SHP77 (cell line): ENCODE measurements at places on chromosomes 11 and 22.

GRCh38 chr22:20533095-20533878, 25.9 kb downstream of the MED15 start:
- DNase-seq: no peak

DNA sequence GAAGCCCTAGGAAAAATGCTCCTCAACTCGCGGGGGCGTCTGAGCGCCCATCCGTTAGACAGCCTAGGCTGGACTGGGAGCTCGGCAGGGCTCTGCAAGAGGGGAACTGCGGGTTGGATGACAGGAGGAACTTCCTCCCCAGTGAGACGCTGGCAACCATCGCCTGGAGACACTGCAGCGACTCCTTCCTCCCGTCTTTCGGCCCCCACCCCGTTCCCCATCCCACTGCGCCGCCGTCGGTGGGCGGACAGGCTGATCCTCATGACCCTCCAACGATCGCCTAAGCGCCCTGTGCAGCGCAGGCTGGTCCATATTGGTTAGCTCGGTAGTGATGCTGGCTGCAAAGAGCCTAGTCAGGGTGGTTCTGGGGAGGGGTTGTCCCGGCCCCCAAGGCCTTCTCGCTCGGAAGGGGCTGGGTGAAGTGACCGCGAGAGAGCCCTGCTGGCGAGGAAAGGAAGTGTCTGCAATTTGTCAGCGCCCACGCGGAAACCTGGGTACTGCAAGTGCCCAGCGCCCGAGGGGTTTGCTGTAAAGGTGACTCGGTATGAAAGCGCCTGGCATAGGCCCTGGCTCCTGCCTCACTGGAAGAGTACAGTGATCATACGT, 638 bp downstream of the NRGN start:
- peak; percentile 24 for DNase-seq

GRCh38 chr11:134516529-134516928, 104.5 kb upstream of the B3GAT1 start:
- no peak for DNase-seq

DNA sequence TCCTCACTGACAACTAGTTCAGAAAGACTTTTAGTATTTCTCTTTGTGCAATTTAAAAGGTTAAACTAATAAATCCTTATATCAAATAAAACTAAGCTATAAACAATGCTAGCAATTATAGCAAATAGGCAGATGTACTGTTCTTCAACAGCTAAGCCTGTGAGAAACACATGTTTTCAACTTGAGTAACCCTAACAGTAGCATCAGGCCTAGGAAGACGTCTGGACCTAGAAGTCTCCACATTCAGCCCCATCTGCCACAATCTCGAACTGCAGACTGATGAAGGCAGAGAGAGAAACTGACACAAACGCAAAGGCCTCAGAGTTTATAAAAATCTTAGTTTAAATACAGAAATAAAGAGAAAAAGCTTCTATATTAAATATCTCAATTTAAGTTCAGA, 2.5 kb downstream of the ST13 start:
- DNase-seq: no peak

- no peak for DNase-seq
These were observed 3.9 kb downstream of the DBX1 start for GRCh38 chr11:20156280-20156875.

GRCh38 chr11:63711838-63712237, 30.5 kb downstream of the RTN3 start:
- no peak for DNase-seq

- no peak for DNase-seq
These were observed at the start of gene C1QTNF5 for GRCh38 chr11:119340335-119341221. Gene C1QTNF5 (minus strand): TSS chr11:119340883. CDS start chr11:119340397, 486 bp downstream.

GRCh38 chr11:67071420-67072284, 15.0 kb downstream of the RHOD start:
- DNase-seq: peak; percentile 76

DNA sequence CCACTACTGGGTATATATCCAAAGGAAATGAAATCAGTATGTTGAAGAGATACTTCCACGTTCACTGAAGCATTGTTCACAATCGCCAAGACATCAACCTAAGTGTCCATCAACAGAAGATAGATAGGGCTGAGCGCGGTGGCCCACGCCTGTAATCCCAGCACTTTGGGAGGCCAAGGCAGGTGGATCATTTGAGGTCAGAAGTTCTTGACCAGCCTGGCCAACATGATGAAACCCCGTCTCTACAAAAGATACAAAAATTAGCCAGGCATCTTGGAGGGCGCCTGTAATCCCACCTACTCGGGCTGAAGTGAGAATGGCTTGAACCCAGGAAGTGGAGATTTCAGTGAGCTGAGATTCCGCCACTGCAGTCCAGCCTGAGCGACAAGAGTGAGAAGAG, 12.7 kb downstream of the EIF3F start:
- DNase-seq: no peak

GRCh38 chr11:122779047-122779629, 59.2 kb upstream of the CRTAM start:
- DNase-seq: no peak

- DNase-seq: no peak
These were observed 624 bp downstream of the TMEM41B start for GRCh38 chr11:9313648-9314290.

DNA sequence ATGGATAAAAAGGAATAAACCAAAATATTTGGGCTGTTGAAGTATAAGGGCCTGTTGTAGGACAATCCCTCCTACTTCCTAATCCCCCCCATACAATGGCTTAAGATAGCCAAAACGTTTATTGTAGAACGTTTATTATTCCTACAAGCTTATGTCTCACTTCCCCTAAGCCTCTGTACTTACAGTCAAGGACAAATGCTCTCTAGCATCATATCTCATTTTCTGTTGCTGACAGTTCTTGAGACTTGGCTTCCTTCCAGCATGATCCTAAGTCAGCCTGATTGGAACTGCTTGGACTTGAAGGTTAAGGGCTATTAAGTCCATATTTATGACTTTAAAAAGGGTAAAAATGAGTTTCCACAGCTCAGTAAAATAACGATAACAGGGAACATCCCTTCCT, 8.8 kb downstream of the MISFA start:
- DNase-seq: no peak

DNA sequence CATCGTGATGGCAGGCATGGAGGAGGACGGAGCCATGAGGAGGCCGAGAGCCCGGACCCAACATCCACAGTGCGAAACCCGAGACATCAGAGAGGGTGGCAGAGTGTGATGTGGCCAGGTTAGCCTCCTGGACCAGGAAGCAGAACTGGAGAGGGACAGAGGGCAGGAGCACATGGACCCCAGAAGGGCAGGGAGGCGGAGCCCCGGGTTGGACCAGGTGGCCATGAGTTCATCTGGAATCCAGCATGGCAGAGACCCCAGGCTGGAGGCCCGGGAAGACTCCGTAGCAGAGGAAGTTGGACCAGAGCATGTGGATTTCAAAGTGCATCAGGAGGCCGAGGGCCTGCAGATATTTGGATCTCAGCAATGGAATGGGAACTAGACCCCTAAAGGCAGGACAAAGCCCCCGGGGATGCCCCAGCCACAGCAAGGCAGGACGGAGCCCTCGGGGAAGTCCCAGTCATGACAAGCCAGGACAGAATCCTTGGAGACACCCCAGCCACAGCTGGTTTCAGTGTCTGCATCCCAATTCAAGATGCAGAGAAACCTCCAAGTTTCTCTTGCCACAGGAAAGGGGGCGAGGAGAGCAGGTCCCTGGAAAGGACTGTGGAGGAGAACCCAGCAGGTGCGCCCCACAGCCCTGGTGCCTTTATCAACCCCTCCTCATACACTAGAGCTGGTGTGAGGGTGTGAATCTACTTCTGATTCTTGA, 1393.4 kb downstream of the BRD1 start:
- DNase-seq: no peak

GRCh38 chr11:115916608-115917007, 412.4 kb upstream of the CADM1 start:
- no peak for DNase-seq

GRCh38 chr22:32106930-32107329, 52.2 kb downstream of the C22orf42 start:
- DNase-seq: no peak

DNA sequence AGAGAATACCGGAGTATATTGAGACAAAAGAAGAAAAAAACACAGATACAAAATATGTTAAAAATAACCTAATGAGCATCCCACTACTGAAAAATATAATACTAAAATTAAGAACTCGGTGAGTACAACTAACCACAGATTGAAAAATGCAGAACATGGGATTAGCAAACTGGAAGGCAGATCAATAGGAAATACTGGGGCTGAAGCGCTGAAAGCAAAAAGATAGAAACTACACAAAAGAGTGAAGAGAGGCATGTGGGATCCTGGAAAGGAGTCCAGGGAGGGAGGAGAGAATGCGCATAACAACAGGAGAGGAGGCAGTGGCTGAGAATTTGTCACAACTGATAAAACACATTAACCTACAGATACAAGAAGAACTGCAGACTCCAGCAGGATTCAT, 159.3 kb downstream of the EFCAB6 start:
- DNase-seq: no peak

DNA sequence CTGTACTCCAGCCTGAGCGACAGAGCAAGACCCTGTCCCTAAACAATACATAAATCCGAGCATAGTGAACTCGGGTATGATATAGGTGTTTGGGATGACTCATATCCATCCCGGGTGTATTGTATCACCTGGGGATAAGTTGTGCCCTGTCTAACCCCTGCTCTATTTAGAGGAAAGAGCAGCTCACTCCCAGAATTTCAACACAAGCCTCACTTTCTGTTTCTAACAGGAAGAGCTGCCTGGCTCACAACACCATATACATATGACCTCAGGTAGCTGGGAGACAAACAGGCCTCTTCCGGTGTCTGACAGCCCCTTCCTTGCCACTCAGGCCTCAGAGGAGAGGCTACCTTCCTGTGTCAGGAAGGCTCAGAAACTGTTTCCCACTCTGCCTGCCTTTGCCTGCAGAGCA, 9.9 kb upstream of the MICALL1 start:
- no peak for DNase-seq

- peak; percentile 11 for DNase-seq
These were observed 405 bp downstream of the SFI1 start for GRCh38 chr22:31496735-31497146.

GRCh38 chr11:66317723-66318599, 1.1 kb upstream of the CD248 start:
- DNase-seq: peak; percentile 32

- no peak for DNase-seq
These were observed 27.4 kb upstream of the PANX2 start for GRCh38 chr22:50143096-50143495.

- peak; percentile 17 for DNase-seq
These were observed 679 bp downstream of the TUG1 start for GRCh38 chr22:30969532-30970355.

- no peak for DNase-seq
These were observed 316.0 kb upstream of the MTNR1B start for GRCh38 chr11:92653454-92653853.

GRCh38 chr11:30459306-30459705, 126.8 kb downstream of the MPPED2 start:
- DNase-seq: no peak

DNA sequence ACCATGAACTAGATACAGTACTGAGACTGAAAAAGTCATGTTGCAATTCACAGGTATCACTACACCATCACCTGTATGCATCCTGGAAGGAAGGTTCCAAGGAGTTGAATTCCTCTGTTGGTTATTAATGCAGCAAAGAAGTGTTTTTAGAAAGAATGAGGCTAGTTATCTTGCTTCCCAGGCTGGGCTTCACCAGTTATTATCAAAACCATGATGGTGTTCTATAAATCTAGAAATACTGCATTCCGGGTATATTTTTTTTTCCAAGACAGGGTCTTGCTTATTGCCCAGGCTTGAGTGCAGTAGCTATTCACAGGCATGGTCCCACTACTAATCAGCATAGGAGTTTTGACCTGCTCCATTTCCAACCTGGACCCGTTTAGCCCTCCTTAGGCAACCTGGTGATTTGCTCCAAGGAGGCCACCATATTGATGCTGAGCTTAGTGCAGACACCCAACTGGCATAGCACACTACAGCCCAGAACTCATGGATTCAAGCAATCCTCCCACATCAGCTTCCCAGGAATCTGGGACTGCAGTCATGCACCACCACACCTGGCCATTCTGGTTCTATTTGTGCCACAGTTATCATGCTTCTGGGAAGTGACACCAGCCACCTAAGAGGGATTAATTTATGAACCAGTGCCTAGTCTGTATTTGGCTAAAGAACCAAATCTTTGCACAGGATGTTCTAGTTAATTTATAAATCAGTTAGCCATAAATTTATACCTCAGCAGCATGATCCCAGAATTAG, 1.6 kb upstream of the MPEG1 start:
- no peak for DNase-seq

DNA sequence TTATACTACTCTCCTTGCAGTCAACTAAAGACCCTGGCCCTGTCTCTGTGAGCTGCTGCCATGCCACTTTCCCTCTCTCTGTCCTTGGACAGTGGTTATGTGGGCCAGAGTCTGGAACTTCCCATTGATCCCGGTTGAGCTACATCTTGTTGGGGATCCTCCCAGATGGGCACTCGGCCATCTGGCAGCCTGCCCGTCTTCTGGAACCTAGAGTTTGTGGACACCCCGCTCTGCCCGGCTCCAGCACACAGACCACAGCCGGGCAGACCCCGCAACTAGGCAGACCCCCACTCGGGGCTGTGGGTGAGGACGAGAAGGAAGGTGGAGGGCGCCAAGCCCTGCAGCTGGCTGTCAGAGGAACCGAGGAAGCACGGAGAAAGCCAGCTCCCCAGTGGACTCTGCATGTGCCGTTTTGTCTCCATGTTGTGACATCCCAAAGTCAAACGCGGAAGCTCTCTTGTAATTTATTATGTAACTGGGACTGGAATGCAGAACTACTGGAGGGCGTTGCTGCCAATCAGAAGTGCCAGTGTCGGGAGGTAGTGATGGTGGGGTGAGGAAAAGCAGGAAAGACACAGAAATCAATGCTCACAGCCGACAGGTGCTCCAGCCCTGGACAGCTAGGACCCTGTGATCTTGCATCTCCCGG, 207.7 kb downstream of the CEP164 start:
- no peak for DNase-seq

GRCh38 chr11:122721201-122721963, 65.9 kb downstream of the UBASH3B start:
- DNase-seq: no peak

- DNase-seq: peak; percentile 28
These were observed 2.2 kb downstream of the FXYD2 start for GRCh38 chr11:117822074-117823033.

- DNase-seq: no peak
These were observed 13.2 kb downstream of the PLXNB2 start for GRCh38 chr22:50294319-50294656.
